ENCODE measurements at places on chromosomes 7 and 10.

- no peak overlapping the region for H3K27ac ChIP-seq
- no peak overlapping the region for H3K4me3 ChIP-seq
- no peak for DNase-seq
- peaks cover 12% of the 10 kb centered on the region for H3K4me1 ChIP-seq
- H3K27me3 ChIP-seq = no peaks in the 10 kb centered on the region
- H3K36me3 ChIP-seq = peaks cover 5% of the 10 kb centered on the region
Measured at GRCh38 chr7:80284855-80285254, 150.2 kb downstream of the GNAI1 start.

GRCh38 chr7:17391366-17391765, 92.9 kb downstream of the AHR start:
- H3K4me1 ChIP-seq = peaks cover 8% of the 10 kb centered on the region
- H3K36me3 ChIP-seq = no peaks in the 10 kb centered on the region
- no peak overlapping the region for H3K4me3 ChIP-seq
- no peak for DNase-seq
- H3K27ac ChIP-seq = no peak overlapping the region

GRCh38 chr10:108424656-108425055, 1260.2 kb upstream of the SORCS1 start:
- no peaks in the 10 kb centered on the region for H3K36me3 ChIP-seq
- H3K4me1 ChIP-seq = no peaks in the 10 kb centered on the region
- no peaks in the 10 kb centered on the region for H3K27me3 ChIP-seq
- H3K27ac ChIP-seq = no peak overlapping the region
- no peak for DNase-seq
- no peak overlapping the region for H3K4me3 ChIP-seq

GRCh38 chr10:67521546-67521945, 174.4 kb downstream of the CTNNA3 start:
- no peak overlapping the region for H3K27ac ChIP-seq
- DNase-seq = no peak
- no peaks in the 10 kb centered on the region for H3K4me1 ChIP-seq
- no peak overlapping the region for H3K4me3 ChIP-seq

- H3K27me3 ChIP-seq = no peaks in the 10 kb centered on the region
- H3K4me1 ChIP-seq = no peaks in the 10 kb centered on the region
- no peak overlapping the region for H3K27ac ChIP-seq
- H3K36me3 ChIP-seq = no peaks in the 10 kb centered on the region
Measured at GRCh38 chr10:107164992-107165391, 486 bp upstream of the SORCS1 start.

DNA sequence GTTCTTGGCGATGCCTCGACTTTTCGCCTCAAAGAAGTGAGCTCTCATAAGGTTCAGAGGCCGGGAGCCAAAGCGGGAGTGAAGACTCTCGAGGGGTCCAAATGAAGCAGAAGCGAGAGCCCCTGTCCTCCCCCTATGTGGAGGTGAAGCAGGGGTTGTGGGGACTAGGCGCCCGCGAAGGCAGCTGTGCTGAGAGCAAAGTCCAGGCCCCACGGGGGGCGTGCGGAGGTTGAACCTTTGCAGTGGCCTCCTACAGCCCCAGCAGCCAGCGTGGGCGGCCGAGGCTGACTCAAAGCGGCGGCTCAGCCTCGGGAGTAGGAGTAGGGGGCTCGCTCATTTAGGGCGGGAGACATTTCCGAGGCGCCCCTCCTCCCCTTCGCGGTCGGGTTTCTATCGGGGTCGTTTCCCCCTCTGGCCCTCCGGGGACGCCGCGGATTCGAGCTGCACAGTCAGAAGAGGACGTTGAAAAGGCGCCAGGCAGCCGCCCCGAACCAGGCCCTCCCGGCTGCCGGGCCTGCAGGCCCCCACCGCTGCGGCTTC, 553 bp upstream of the ADD3 start:
- DNase-seq = peak; percentile 36
- H3K4me3 ChIP-seq = no peak overlapping the region
- H3K36me3 ChIP-seq = no peaks in the 10 kb centered on the region

- DNase-seq = peak; percentile 33
- H3K4me1 ChIP-seq = no peaks in the 10 kb centered on the region
- peak within 1 kb of the TSS; percentile 64 for H3K4me3 ChIP-seq
- no peak within 1 kb of the TSS for H3K27ac ChIP-seq
- peaks cover 15% of the 10 kb centered on the region for H3K36me3 ChIP-seq
- H3K27me3 ChIP-seq = peaks cover 99% of the 10 kb centered on the region
Measured at GRCh38 chr7:27242555-27243339, at the start of gene EVX1. TSS of gene EVX1 (plus strand) at chr7:27242802. CDS start at chr7:27243031, 229 bp downstream.

- peaks cover 14% of the 10 kb centered on the region for H3K36me3 ChIP-seq
- peaks cover 36% of the 10 kb centered on the region for H3K27me3 ChIP-seq
- H3K4me3 ChIP-seq = no peak overlapping the region
- no peaks in the 10 kb centered on the region for H3K4me1 ChIP-seq
Measured at GRCh38 chr10:132965411-132966057, 23.2 kb upstream of the CFAP46 start.

DNA sequence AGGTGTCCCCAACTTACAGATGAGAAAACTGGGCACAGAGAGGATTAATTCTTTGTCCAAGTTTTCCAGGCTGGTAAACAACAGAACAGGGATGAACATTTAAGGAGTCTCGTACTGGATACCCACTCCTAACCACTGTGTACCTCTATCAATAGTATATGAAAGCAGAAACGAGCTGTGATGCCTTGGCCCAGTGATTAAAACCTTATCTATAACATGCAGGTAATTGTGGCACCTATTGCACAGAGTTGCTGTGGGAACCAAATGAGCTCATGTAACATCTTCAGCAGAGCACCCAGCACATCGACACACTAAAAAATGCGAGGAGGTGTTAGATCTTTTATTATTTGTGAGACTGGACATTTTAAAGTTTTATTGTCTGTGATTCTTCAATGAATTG, 1.6 kb downstream of the TMEM273 start:
- DNase-seq = no peak
- H3K27me3 ChIP-seq = peaks cover 51% of the 10 kb centered on the region
- H3K4me1 ChIP-seq = no peaks in the 10 kb centered on the region
- H3K4me3 ChIP-seq = no peak overlapping the region

- no peaks in the 10 kb centered on the region for H3K4me1 ChIP-seq
- H3K4me3 ChIP-seq = no peak overlapping the region
- no peak for DNase-seq
- peaks cover 44% of the 10 kb centered on the region for H3K27me3 ChIP-seq
- no peaks in the 10 kb centered on the region for H3K36me3 ChIP-seq
Measured at GRCh38 chr10:90732581-90732980, 125.3 kb downstream of the HTR7 start.

GRCh38 chr10:45553613-45554012, 119.0 kb downstream of the ZFAND4 start:
- no peaks in the 10 kb centered on the region for H3K27me3 ChIP-seq

GRCh38 chr7:22351878-22352277, 5.1 kb downstream of the RAPGEF5 start:
- H3K27ac ChIP-seq = peak overlapping the region; percentile 84
- peaks cover 65% of the 10 kb centered on the region for H3K4me1 ChIP-seq
- no peak for DNase-seq
- no peaks in the 10 kb centered on the region for H3K27me3 ChIP-seq
- peaks cover 39% of the 10 kb centered on the region for H3K36me3 ChIP-seq

DNA sequence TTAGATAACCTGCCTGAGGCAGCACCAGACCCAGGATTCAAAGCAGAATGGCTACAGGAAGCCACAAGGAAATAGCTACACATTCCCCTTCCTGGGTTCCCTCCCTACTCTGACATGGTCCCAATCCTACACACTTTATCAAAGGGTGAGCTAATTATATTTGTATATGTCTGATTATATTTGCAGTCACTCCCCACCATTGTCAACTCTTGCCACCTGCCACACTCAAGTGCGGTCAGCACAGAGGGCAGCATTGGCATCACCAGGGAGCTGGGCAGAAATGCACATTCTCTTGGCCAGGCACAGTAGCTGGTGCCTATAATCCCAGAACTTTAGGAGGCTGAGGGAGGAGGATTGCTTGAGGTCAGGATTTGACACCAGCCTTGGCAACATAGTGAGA, 114.1 kb upstream of the PDLIM1 start:
- no peaks in the 10 kb centered on the region for H3K36me3 ChIP-seq
- no peaks in the 10 kb centered on the region for H3K27me3 ChIP-seq
- no peak overlapping the region for H3K27ac ChIP-seq
- no peak overlapping the region for H3K4me3 ChIP-seq
- peaks cover 24% of the 10 kb centered on the region for H3K4me1 ChIP-seq

DNA sequence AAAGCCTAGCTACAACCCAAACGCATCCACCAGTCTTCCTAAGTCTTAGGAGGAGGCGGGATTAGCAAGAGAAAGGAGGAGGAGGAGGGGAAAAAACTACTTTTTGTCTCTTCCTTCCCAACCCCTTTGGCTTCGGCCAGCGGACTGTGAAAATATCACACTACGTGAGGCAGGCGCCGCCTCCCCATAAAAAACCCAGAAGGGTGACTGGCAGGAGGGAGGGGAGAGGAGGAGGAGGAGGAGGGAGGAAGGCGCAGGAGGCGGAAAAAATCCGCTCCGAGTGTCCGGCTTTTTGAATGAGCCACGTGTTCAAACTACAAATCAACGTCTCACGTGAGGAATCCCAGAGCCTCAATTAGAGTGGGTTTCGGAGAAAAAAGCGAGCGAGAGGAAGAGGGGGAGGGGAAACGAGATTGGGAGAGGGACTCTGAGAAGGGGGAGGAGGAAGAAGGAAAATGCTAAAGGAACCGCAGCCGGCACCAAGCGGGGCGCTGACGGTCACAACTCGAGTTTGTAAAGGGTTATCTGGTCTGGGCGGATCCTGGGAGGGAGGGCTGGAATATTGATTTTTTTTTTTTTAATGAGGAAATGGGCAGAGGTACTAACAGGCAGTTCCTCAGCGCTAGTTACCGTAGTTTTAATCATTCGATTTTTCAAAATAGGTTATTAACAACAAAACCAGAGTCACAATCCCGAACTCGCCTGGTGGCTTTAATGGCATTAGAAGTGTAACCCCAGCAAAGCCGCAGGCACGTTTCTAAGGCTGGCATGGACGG, at the start of gene IGF2BP3:
Gene IGF2BP3 (minus strand): TSS at position 162 of the 776 bp plus-strand sequence. CDS start 381 bp downstream, outside the sequence.
- H3K27ac ChIP-seq = peak within 1 kb of the TSS; percentile 80
- H3K4me3 ChIP-seq = peak within 1 kb of the TSS; percentile 86
- H3K36me3 ChIP-seq = peaks cover 87% of the 10 kb centered on the region
- peak; percentile 97 for DNase-seq

- H3K36me3 ChIP-seq = no peaks in the 10 kb centered on the region
- no peak overlapping the region for H3K4me3 ChIP-seq
- peaks cover 9% of the 10 kb centered on the region for H3K4me1 ChIP-seq
- no peak for DNase-seq
- H3K27ac ChIP-seq = no peak overlapping the region
- H3K27me3 ChIP-seq = no peaks in the 10 kb centered on the region
Measured at GRCh38 chr10:4073912-4074311, 288.9 kb upstream of the KLF6 start.

DNA sequence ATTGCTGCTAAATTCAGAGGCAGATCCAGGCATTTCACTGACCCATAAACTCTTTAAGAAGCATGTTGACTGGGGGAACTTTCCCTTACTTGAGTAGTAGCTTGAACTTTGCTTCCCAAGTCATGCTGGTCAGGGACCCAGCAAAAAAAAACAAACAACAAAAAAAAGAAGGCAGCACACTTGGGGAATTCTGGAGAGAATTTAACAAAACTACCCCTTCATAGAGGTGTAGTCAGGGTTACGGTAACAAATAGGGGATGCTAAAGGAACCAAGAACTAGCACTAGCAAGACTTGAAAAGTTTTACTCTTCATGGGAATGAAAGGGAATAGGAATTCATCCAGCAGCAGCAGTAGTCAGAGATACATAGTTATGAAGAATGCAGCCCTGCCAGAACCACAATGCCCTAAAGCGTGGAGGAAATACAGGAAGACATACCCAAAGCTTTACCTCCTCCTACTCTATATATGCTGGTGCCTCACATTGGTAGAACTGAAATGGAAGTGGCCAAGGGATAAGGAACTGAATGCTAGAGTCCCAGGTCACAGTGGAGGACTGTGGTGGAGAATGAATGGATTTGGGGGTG, 67.3 kb downstream of the PHYHIPL start:
- no peak for DNase-seq
- H3K4me3 ChIP-seq = no peak overlapping the region
- no peaks in the 10 kb centered on the region for H3K4me1 ChIP-seq
- H3K36me3 ChIP-seq = no peaks in the 10 kb centered on the region
- H3K27ac ChIP-seq = no peak overlapping the region
- H3K27me3 ChIP-seq = peaks cover 68% of the 10 kb centered on the region

DNA sequence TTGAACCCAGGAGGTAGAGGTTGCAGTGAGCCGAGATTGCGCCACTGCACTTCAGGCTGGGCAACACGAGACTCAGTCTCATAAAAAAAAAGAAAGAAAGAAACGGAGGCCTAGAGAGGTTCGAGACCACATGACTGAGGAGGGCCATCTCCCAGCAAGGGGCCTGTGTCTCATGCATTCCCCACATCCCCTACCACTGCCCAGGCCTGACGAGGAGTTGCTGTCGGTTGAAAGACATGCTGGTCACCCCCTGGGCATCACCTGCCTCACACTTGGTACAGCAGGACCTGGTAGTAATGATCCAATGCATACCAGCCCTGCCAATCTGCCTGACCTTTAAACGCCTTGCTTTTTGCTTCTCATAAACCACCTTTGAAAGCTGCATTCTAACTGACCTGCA, 85.9 kb downstream of the DLG5 start:
- no peak overlapping the region for H3K4me3 ChIP-seq
- peaks cover 16% of the 10 kb centered on the region for H3K4me1 ChIP-seq
- no peak overlapping the region for H3K27ac ChIP-seq

- no peaks in the 10 kb centered on the region for H3K27me3 ChIP-seq
- H3K36me3 ChIP-seq = peaks cover 8% of the 10 kb centered on the region
- peaks cover 56% of the 10 kb centered on the region for H3K4me1 ChIP-seq
- peak overlapping the region; percentile 29 for H3K4me3 ChIP-seq
- DNase-seq = peak; percentile 81
Measured at GRCh38 chr10:29857843-29858701, 201.3 kb downstream of the JCAD start.

GRCh38 chr7:20310963-20311742, 19.5 kb upstream of the ITGB8 start:
- H3K27me3 ChIP-seq = no peaks in the 10 kb centered on the region
- DNase-seq = peak; percentile 50
- peaks cover 42% of the 10 kb centered on the region for H3K4me1 ChIP-seq
- no peak overlapping the region for H3K4me3 ChIP-seq
- H3K36me3 ChIP-seq = peaks cover 8% of the 10 kb centered on the region

DNA sequence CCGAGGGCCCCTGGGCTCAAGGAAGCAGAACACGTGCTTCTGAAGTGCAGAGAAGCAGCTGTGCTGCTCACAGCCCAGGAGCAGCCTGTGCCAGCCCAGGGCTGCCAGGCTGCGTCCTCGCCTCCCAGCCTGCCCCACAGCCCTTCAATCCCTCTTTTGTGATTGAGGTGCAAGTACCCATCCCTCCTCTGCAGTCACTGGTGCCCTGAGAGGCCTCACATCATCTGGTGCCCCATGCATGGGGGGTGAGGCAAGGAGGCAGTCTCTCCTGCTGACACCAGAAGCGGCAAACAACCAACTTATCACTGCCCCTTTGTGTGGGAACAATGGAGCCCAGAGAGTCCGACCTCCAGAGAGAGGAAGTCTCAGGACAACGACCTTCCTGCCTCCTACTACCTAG, 49.8 kb upstream of the FGFR2 start:
- no peaks in the 10 kb centered on the region for H3K36me3 ChIP-seq
- peaks cover 28% of the 10 kb centered on the region for H3K27me3 ChIP-seq

DNA sequence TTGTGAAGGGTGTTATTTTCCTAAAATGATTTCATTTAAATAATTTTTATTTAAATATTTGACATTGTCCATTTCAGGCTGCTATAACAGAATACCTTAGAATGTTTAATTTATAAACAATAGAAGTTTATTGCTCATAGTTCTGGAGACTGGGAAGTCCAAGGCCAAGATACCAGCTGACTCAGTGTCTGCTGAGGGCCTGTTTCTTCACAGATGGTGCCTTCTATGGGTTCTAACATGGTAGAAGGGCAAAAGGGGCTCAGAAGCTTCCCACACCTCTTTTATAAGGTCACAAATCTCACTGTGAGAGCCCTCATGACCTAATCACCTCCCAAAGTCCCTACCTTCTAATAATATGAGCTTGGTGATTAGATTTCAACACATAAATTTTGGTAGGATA, 50.7 kb downstream of the MTURN start:
- no peak overlapping the region for H3K27ac ChIP-seq
- no peaks in the 10 kb centered on the region for H3K27me3 ChIP-seq
- H3K36me3 ChIP-seq = no peaks in the 10 kb centered on the region
- no peak for DNase-seq

Measured in Calu3 (cell line).